ENCODE measurements at places on chromosomes 7 and 10.

- no peak for DNase-seq
Observed at GRCh38 chr10:111481866-111482265, 405.0 kb downstream of the ADRA2A start.

GRCh38 chr10:71974489-71975021 lies 10.4 kb downstream of the CHST3 start:
- DNase-seq = peak; percentile 31

DNA sequence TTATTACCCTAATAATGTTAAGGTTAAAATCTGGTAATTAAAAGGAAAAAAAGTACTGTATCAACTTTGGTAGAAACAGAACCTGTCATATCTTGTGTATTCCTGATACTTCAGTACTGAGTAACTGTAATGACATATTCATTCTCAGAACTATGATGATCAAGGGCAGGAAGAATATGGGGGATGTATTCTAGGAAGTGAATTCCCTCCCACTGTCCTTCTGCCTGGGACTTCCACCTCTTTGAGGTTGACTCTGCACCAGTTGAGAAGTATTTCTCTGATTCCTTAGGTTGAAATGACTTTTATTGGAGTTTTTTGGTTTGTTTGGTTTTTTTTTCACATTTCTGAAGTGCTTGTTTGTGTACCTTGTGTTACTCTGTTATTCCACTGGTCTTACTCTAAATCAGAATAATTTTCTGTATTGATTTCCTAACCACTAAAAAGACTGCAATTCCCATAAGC lies 36.9 kb downstream of the WASL start:
- no peak for DNase-seq

- no peak for DNase-seq
Observed at GRCh38 chr10:102241032-102241443, 274 bp downstream of the PITX3 start.

DNA sequence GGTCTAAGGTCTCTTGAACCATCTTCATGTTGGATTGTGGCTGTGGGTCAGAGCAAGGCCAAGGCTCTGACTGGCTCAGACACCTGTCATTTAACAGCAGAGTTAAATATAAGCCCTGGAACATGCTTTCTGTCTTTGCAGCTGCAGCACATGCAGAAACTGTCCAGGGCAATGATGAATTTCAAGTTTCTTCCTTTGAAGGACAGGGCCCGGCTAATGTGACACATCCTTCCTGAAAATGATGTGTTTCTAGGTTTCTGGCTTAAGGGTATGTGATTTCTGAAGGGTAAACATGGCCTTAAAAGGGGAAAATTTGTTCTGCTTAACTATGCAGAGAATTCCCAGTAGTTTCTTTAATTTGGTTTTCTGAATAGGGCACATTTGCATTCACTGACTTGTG lies 34.0 kb upstream of the SLC35B4 start:
- no peak for DNase-seq

- no peak for DNase-seq
Observed at GRCh38 chr7:158050441-158050977, 537.1 kb downstream of the PTPRN2 start.

GRCh38 chr10:104614245-104614831 lies 26.8 kb upstream of the SORCS3 start:
- no peak for DNase-seq

DNA sequence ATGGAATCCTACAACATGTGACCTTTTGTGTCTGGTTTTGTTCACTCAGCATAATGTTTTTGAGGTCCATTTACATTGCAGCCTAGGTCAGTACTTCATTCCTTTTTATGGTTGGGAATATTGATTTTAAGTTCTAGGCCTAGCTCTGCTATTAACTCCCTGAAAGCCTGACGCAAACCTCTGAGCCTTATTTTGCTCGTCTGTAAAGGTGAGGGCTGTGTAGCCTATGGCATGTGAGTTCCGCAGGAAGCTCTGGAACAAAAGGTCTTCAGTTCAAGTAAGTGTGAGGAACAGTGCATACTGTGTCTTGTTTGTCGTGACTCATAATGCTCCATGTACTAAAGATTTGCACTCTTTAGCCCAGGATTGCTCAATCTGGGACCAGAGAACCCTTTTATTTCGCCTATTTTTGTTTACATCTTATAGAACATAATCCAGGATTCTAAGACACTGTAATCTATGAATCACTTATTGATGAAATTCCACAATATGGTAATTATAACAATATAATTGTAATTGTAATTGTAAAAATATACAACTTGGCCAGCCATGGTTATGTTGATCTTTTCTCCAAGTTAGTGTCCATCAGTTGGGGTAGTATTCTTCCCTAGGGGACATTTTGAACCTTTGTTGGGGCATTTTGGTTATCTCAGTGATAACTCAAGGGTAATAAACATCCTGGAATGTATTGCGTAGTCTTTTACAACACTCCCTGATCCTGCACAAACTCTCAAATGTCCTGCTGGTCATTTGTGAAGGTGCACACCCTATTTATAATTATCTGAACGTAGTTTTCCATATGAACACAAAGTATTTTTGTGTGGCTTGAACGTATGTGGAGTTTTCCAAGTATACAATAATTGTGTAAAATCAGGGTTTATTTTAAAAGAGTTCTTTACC lies 184.7 kb downstream of the VTI1A start:
- no peak for DNase-seq

DNA sequence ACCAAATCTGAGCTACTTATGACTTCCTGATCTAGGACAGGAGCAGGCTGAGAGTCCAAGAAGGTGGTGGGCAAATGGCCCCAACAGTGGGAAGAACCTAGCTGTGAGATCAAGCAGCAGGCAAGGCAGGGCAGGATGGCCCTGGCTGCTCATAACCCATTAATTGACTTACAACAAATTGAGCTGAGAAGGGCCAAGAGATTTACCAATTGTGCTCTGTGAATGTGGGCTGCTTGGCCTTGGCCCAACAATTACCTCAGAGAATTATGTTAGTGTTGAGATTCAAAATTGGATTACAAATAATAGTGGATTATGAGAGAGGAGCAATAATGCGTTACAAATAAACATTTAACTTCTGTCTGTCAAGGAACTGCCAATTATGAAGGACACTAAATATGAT lies 956.5 kb downstream of the KCNMA1 start:
- no peak for DNase-seq

DNA sequence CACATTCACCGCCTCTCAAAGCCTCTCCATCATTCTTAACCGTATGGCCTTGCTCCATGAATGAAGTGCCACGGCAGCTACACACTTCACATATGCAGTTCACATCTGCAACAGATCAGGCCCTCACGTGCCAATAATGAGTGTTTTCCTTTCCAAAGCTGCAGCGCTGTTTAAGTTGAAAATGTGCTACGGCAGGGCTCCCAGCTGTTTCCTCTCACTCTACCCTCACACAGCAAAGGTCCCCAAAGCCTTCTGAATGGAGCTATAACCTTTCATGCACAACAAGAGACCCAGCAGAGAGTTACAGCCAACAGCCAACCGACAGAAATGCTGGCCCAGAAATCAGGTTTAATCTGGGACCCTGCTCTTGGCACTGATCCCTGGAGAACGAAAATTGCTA lies 236.1 kb downstream of the ELMO1 start:
- DNase-seq = no peak

DNA sequence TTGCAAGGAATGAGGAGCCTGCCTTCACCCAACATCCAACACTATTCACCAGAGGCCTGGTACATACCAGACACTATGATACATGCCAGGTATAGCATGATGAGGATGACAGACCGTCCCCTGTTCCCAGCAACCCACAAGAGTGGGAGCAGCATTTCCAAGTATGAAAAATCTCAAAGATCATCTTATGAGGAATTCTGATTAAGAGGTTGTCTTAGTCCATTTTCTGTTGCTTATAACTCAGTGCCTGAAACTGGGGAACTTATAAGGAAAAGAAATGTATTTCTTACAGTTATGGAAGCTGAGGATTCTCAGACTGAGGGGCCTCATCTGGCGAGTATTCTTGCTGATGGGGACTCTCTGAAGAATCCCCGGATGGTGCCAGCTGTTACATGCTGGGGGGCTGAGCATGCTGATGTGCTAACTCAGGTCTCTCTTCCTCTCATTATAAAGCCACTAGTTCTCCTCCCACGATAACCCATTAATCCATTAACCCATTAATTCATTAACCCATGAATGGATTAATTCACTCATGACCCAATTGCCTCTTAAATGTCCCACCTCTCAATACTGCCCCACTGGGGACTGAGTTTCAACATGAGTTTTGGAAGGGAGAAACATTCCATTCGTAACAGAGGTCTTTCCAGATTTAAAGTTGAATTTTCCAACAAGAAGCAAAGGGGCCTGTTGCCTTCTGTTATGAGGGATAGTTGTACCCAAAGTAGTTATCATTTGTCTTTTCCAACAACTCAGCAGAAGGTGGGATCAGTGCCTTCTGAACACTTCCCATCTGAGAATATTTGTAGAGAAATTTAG lies 173.9 kb downstream of the HERPUD2 start:
- no peak for DNase-seq

DNA sequence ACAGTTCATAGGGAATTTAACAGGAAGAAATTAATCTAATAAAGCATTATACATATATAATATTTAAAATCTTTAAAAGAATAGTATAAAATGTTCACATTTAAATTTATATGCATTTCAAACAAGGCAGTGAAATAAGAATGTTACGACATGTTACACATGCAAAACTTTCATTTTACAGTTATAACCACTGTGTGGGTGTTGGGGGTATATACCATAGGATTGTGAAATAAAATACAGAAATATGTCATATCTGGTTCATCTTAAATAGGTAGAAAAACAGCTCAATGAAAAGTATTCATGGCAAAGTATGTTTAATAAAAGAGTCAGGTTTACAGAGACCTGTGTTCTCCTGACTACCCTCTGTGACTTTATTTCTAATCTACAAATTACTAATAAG lies 45.6 kb downstream of the CHCHD3 start:
- DNase-seq = no peak

- DNase-seq = no peak
Observed at GRCh38 chr7:100865938-100866728, 1.1 kb upstream of the TRIP6 start.

DNA sequence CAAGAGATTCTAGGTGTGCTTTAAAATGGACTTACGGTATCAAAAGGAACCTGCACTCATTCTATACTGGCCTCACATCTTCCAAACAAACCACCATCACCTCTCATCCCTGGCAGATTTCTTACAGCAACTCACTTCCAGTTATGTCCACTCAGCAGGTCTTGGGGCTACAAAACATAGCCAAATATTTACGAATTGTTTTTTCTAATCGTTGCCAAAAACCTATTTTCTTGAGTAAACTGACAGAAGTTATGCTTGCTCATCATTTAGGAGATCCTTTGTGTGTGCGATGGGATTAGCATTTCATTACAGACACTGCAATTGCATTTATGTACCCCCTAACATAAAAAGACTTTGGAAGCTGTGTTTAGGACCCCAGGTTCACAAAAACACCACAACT lies 2.7 kb downstream of the KCNMA1 start:
- no peak for DNase-seq

GRCh38 chr7:156665101-156665500 lies 24.5 kb downstream of the RNF32 start:
- DNase-seq = no peak

GRCh38 chr10:80878330-80878729 lies 340.6 kb downstream of the SH2D4B start:
- no peak for DNase-seq

GRCh38 chr10:21860718-21861117 lies 142.8 kb downstream of the DNAJC1 start:
- no peak for DNase-seq

All from stimulated activated CD4-positive, alpha-beta T cell treated with anti-CD3 and anti-CD28 coated beads, Interleukin-4, amount 100 ng/mL, for 4 hours (primary cell).